ENCODE measurements at places on chromosomes 11 and 22. TPM values are rescaled to one million over a fixed set of nuclear protein-coding genes. Genes with fewer than 3 reads are reported as not detected.
A peak's percentile ranks its signal among the peaks of the same experiment; 100 is the strongest.

GRCh38 chr11:116057000-116057399 is 552.8 kb upstream of the CADM1 start:
- no peak for DNase-seq

DNA sequence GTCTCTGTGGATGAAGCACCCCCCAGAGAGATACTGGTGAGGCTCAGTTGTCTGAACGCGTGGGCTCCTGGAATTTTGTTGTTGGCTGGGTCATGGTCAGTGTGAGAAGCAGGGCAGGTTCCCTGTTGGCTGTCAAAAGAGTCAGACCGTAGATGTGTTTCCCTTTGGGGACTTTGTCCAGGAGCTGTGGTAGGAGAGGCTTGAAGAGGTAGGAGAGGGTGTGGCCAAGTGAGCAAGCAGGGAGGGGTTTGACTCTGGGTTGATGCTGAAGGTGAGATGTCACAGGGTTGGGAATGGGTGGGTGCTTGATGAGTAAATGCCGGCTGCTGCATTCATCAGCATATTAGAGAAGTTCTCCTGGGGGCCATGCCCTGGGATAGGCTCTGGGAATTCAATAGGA is 803.2 kb downstream of the TBC1D22A start:
- no peak for DNase-seq

DNA sequence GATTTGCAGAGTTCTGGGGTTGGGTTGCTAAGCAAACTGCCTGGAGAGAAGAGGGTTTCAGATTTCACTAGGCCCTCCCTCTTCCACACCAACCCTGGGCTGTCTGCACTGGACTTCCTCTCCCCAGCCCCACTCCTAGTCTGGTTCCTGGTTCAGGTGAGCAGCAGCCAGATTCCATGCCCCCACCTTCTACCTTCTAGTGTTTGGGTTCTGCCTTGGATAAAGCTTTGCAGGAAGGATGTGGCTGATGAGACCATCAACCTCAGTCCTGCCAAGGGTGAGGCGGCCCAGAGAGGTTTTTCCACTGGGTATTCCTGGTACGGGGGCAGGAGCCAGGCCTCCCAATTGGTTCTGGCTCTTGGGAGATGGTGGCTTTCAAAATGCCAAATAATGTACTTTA is 68.3 kb downstream of the BCR start:
- DNase-seq = no peak

GRCh38 chr11:11935536-11935935 is 72.9 kb downstream of the DKK3 start:
- DNase-seq = no peak

DNA sequence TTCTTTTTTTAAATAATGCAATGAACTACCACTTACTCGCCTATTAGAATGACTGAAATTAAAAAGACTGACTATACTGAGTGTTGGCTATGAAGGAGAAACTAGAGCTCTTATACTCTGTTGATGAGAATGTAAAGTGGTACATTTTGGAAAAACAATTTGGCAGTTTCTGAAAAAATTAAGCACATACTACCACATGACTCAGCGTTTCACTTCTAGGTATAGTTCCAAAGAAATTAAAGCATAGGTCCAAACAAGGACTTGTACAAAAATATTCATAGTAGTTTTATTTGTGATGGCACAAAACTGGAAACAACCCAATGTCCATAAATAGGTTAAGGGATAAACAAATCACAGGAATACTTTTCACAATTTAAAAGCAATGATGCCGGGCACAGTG is 22.4 kb upstream of the SLC29A2 start:
- no peak for DNase-seq

GRCh38 chr11:13745165-13745564 is 76.7 kb downstream of the FAR1 start:
- peak; percentile 51 for DNase-seq

- DNase-seq = no peak
Observed at GRCh38 chr22:24165673-24166072, 15.6 kb upstream of the SUSD2 start.

DNA sequence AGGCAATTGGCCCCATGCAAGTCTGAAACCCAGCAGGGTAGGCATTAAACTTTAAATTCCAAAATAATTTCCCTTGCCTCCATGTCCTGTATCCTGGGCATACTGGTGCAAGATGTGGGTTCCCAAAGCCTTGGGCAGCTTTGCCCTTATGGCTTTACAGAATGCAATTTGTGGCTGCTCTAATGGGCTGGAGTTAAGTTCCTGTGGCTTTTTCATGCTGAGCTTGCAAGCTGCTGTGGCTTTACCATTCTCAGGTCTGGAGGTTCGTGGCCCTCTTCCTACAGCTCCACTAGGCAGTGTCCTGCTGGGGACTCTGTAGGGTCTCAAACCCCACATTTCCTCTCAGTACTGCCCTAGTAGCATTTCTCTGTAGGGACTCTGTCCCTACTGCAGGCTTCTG is 15.0 kb upstream of the BIRC3 start:
- DNase-seq = no peak

DNA sequence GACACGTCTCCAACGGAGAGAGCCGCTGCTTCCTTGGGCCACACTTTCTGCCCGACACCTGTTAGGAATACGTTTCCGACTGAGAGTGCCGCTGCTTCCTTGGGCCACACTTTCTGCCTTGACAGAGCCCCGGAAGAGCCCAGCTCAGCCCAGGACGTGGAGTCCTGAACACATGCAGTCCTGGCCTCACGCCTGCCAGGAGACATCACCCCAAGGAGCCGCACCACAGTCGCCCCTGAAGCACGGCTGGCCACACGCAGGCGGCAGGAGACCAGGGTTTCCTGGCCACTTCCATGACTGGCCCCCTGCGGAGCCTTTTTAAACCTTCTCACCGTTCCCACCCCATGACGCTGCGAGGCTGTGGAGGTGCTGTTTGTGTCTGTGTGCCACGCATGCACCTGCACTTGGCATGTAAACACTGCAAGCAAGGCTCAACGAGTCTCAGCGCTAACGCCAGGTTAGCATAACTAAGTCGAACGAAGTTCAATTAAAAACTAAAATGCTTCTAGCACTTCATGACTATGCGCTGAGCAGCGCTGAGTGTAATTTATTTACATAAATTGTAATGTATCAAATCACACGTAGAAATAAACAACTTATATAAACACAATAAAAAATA is 8.8 kb downstream of the TOLLIP start:
- no peak for DNase-seq

- DNase-seq = no peak
Observed at GRCh38 chr11:123581651-123582399, 72.6 kb downstream of the SCN3B start.

DNA sequence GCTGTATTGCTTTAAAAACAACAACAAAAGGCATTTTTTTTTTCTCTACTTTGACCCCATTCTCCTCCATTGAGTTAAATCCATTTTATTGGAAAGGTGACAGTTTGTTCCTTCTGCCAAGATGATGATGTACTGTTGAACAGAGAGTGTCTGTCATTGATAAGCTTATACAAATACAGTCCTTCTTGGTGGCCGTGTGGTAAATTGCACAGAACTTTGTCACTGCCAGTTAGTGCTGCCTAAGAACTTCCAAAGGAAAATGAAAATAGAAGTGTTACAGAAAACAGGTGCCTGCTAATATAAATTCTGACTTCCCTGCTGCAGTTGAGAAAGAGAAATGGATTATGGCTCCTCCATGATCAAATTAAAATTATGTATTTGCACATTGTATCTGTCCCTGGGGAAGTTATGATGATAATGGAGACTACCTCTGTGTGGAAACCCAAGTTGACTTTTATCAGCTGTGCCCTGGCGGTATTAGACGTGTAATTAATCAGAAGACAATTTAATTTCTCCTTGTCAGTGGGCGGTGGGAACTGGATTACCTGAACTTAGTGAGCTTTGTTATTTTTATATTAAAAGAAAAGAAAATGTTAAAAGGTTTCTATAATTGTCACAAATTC is 546.7 kb downstream of the CNTN5 start:
- no peak for DNase-seq

DNA sequence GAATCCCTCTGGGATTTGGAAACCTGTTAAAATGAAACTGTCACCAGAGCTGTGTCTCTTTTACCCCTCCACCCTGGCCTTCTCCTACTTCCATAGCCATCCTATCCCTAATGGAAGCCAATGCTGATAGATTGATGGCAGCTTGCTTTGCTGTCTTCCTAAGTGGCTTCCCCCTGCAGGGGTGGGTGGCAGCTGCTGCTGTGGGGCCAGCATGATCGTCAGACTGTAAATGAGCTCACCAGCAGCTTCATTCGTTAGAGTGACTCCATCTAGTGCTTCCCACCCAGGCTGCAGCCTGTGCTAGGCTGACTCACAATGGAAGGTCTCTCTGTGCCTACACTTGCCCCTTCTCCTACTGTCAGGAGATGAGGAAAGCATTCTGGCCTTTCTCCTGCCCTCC is 311.0 kb downstream of the BUD13 start:
- no peak for DNase-seq

DNA sequence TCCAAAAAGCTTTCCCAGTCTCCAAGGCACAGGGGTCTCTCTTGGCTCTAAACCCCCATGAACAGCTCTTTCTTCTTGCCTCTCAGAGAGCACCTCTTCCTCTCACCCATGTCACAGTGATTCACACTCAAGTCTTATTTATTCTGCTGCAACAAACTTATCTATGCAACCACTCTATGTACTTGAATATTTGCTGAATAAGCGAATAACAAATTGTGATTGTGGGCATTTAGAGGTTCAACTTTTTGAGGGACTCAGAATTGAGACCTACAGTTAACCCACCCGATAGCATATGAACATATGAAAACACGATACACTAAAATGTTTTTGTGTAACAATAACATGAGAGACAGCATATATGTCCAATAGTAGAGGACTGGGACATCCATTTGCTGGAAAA is 137.1 kb upstream of the NARS2 start:
- no peak for DNase-seq

- DNase-seq = no peak
Observed at GRCh38 chr22:45208993-45209838, 31.5 kb downstream of the KIAA0930 start.

- peak; percentile 20 for DNase-seq
Observed at GRCh38 chr22:22210375-22210774, 34.2 kb upstream of the VPREB1 start.

DNA sequence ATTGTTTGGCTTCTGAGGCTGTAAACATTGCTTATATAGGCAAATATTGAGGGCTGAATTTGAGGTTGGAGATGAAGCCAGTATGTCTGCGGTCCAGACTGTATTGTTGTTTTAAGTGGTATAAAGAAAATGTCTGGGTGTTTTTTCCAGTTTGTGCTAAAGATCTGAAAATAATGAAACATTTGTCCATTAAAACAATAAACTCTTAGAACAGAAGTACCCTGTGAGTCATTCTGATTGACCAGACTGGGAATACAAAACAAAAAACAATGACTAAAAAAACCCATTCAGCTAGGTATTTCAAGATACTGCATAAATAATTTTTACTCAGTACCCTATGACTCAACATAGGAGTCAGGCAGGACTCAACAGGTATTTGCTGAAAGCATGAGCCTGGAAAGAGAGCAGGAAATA is 20.4 kb downstream of the ALKBH8 start:
- peak; percentile 47 for DNase-seq

DNA sequence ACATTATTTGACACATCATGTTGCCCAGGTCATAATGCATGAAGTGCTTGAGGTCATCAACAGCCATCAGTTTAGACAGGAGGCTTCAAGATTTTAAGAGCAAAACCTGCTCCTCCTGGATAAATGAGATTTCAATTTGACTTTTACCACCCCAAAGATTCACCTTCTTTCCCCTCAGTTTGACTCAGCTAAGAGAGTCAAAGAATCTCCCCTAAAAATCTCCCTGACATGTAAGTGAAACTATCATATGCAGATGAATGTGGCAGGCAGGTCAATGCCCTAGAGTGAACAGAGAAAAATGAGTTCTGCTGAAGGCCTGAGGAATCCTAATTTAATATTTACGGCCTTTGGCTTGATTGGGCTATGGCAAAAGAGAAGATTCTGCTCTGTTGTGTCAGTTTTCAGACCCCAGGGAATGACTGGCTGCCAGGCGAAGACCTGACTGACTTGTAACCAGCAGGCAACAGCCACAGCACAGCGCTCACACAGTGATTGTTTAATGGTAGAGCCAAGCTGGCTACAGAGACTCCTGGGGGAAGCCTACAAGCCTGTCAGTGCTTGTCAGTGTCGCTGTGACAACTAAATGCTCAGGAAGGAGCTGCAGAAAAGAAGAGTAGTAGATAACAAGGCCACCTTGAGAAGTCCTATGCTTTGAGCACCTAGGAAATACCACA is 491.2 kb upstream of the LRRC4C start:
- DNase-seq = no peak

GRCh38 chr11:67372993-67373647 is at the start of gene CLCF1:
TSS of gene CLCF1 (minus strand) at chr11:67373598. CDS start at chr11:67373539, 59 bp downstream.
- no peak for DNase-seq

TP53AIP1 gene
- total RNA-seq = not detected

STK33 gene
- 6.4 TPM for total RNA-seq
